ENCODE measurements at places on chromosomes 16 and 17.
A peak's percentile ranks its signal among the peaks of the same experiment; 100 is the strongest.

- no peak for DNase-seq
These were observed at the start of gene PRSS22 for GRCh38 chr16:2857451-2858244. TSS of gene PRSS22 (minus strand) at chr16:2858170. CDS start at chr16:2858104, 66 bp downstream.

DNA sequence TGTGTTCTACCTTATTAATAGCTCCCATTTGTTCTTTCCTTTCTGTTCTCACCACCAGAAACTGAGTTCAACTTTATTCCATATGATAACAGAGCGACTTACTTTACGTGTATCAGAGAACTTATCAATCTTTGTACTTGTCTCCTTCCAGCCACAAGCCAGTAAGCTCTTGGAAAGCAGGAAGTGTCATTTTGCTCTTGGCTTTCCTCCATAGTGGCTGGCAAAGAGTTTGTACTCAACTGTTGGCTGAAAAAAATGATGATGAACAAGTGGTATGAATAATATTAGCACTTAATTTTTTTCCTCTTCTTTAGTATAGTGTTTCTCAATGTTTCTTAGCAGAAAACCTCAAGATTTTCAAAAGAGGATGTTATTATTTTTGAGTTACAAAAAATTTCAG, 182.4 kb upstream of the TOM1L1 start:
- DNase-seq = no peak

DNA sequence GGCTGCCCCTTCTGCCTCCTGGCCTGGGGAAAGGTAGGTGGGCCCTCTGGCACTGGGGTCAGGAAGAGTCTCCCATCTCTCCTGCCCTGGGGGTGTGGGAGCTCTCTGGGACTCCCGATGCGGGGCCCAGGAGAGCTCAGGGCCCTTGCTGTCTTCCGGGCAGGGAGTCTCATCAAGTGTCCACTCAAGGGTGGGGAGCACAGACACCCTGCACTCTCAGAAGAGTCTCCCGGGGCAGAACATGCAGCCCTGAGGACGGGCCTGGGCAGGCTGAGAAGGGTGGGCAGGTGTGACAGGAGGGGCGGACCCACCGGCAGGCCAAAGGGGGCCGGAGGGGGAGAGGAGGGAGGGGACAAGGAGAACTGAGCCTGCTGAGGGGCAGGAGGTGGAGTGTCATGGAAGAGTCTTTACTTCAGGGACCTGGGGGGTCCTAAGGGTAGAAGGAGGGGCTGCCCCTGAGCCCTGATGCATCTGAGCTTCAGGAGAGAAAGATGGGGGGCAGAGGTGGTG, 8.4 kb upstream of the PKMYT1 start:
- DNase-seq = no peak

DNA sequence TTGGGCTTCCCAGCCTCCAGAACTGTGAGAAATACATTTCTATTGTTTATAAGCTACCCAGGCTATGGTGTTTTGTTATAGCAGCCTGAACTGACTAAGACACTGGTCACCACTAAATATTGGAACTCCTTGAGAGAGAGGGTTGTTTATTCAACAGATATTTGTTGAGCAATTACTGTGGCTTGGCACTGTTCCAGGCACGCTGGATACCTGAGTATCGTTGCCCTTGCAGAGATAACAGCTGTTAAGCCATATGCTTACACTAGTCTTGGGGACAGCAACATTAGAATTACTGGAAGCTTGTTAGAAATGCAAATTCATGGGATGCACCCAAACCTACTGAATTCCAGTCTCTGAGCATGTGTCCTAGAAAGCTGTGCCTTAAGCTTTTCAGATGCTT, 230.7 kb downstream of the HS3ST4 start:
- DNase-seq = no peak

- DNase-seq = no peak
These were observed 32.6 kb downstream of the COPZ2 start for GRCh38 chr17:48004983-48005382.

- peak; percentile 34 for DNase-seq
These were observed 192.9 kb downstream of the CCDC182 start for GRCh38 chr17:57552114-57552624.

- no peak for DNase-seq
These were observed 81.6 kb upstream of the CDC42EP4 start for GRCh38 chr17:73393381-73393780.

- no peak for DNase-seq
These were observed 751 bp upstream of the FOXC2 start for GRCh38 chr16:86565644-86566511.

- peak; percentile 30 for DNase-seq
These were observed 10.1 kb downstream of the WFIKKN2 start for GRCh38 chr17:50845240-50846147.

- peak; percentile 54 for DNase-seq
These were observed 25.7 kb downstream of the CLEC16A start for GRCh38 chr16:10970065-10970464.

DNA sequence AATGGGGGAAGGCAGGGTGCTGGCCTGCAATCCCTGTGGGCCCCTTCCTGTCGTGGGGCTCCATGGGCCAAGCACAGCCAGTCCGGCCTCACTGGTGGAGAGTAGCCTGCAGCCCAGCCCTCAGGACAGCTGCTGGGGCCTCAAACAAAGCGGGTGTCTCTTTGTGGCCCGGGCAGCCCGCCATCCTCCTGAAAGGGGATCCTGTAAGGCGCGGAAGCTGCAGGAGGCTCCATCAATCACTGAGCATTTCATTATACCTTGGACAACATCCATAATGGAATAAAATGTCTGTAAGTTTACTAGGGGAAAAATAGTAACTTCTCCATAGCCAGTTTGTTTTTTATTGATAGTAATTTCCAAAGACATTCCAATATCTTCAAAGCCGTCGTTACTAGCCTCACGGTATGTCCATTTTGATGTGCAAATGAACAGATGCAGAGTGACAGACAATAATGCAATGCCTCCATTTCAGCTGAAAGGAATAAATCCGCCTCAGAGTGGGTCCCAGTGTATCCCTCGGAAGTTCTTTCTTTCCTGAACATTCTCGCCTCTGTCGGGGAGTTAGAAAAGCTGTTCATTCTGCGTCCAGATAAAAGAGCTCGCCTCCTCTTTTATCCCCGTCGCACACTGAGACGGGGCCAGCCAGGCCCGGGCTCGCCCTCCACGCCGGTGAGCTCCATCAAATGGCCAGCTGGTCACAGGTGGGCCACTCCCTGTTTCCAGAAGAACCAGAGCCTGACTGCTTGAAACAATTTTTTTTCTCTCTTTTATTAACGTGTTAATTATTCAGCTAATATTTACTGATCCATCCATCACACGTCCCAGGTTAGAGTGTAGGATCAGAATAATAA, 14.4 kb downstream of the WSCD1 start:
- DNase-seq = no peak

DNA sequence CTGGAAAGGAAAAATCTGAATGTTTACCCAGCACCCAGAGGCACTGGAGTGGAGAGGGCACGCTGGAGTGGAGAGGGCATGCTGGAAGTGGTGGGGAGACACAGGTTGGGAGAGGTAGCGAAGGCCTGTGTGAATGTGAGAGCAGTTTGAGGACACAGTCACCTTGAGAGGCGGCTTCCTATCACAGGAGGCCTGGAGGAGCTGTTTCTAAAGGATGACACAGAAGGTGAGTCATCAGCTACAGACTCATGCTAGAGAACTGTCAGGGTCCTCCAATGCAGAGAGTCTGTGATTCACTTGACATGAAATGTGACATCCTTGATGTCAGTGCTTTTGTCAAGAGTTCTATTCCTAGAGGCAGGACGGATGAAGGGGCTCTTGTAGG, 13.8 kb downstream of the CTRL start:
- peak; percentile 81 for DNase-seq

DNA sequence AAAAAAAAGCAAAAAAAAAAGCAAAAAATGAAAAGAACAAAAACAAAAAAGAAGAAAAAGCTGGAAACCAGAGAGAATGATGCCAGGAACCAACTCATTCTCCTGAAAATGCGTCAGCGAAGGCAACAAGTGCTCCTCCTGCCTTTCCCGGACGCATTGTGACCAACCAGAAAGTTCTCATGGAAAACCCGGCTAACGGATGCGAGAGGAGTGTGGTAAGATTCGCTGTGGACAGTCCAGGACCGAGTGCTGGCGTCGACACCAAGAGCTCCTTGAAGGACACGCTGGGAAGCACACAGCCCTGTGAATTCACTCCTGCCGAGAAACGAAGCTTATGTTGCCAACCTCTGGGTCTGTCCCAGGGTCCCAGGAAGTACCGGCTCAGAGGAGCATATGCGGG, 43.4 kb downstream of the METRNL start:
- DNase-seq = peak; percentile 40

DNA sequence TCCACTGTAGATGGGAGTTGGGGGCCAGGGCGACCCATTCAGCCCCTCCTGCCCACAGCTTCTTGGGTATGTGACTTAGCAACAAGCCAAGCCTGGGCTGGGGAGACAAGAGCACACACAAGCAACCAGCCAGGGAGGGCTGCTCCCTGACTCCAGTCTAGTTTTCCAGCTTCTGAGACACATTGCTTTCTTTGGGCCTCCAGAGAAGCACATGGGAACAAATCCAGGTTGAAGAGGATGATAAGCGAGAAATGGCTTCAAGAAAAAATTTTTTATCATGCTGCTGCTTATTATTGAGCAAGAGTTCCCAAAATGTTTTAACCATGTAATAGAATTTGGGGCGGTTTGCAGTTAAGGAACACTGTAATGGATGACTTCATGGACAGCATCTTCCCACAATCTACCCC, 173.7 kb downstream of the SOX9 start:
- DNase-seq = no peak

- peak; percentile 77 for DNase-seq
These were observed 68.0 kb upstream of the MRTFB start for GRCh38 chr16:14003074-14003570.

DNA sequence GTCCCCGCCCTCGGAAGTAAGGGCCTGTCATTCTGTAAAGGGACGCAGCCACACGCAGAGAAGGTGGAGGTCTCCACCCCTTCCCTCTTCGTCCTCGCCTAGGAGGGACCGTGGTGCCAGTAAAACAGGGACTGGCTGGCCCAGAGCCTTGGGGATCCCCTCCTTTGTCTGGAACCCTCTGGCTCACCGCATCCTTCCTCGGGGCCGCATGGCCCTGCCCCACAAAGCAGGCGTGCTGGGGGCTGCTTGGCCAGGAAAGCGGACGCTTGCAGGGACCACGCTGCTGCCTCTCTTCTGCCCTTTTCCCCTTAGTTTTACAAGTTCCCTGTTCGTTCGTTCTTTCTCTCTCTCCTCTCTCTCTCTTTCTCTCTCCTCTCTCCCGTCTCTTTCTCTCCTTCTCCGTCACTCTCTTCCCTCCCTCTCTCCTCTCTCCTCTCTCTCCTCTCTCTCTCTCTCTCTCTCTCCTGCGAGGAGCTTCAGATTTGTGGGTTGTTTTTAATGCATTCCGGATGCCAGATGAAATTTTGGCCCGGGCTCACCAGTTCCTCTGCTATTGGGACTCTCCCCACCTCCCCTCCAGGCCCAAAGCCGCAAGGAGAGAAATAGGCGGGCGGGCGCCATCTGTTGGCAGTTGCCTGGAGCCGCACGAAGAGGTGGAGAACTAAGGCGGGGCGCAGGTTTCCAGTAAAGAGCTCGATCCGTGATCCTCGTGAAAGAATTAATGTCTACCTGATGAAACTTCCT, 35.1 kb upstream of the CDRT4 start:
- peak; percentile 96 for DNase-seq

GRCh38 chr17:6435968-6436367, 1.0 kb upstream of the AIPL1 start:
- peak; percentile 41 for DNase-seq

- no peak for DNase-seq
These were observed 32.5 kb downstream of the HOXB1 start for GRCh38 chr17:48498164-48498850.

GRCh38 chr17:49730785-49731434, 23.1 kb upstream of the SLC35B1 start:
- no peak for DNase-seq

GRCh38 chr16:26433807-26434206, 632.9 kb upstream of the C16orf82 start:
- no peak for DNase-seq

DNA sequence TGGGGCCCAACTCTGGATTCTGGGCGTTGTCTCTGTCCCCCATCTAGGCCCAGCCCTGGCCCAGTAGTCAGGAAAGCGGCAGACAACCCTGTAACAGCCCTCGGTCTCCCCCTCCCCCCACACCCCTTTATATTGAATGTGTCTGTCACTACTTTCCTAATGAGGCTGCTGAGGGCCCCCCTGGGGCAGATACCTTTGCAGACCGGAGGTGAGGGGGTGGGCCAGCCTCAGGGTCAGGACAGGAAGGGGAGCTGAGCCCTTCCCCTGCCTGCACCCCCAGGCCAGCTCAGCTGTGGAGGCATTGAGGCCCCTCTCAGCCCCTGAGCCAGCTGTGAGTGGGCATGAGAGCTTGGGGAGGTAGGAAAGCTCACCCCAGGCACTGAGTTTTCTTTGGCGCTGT, 17.1 kb downstream of the RAI1 start:
- no peak for DNase-seq

DNA sequence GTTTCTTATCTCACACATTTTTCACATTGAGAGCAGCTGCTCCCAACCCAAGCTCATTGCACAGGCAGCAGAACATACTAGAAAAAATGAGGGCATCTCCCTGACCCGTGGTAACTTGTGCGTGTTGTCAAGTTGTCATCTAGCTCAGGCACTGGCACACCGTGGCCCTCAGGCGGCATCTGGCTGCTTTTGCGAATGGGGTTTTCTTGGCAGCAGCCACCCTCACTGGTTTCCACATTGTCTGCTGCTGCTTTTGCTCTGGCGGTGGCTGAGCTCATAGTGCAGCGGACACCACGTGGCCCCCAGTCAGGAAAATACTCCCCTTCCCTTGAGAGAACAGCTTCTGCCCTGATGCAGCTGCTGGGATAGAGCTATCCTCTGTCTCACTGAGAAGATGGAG, 9.4 kb upstream of the TEDC2 start:
- no peak for DNase-seq

DNA sequence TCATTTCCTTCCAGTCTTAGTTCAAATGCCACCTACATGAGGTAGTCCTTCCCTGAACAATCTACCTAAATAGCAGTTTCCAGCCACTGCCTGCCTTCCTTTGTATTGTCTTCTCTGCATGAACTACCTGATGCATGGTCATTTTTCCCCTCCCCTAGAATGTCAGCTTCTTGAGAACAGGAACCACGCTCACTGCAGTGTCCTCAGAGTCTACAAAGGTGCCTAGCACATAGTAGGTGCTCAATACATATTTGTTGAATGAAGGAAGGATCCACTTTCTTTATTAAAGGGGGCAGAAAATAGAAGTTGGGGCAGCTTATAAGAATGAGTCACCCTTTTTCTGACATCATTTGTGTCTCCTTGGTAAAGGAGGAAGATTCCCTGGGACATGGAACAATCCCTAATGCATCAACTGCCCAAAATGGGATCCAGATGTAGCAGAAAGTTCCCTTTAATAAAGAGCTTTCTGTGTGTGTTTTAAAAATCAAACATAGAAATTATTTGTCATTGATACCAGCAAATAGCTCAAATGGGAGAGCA, 4.4 kb upstream of the CYLD start:
- no peak for DNase-seq
